ENCODE measurements at places on chromosomes 13 and 19. TPM values are rescaled to one million over a fixed set of nuclear protein-coding genes. Genes with fewer than 3 reads are reported as not detected.
A peak's percentile ranks its signal among the peaks of the same experiment; 100 is the strongest.

- no peak for DNase-seq
Measured at GRCh38 chr19:8132858-8133458, 16.4 kb downstream of the FBN3 start.

GRCh38 chr13:114148521-114148855, 16.1 kb upstream of the RASA3 start:
- DNase-seq = no peak

The SPRYD7 gene
- 8.0 TPM for total RNA-seq

DNA sequence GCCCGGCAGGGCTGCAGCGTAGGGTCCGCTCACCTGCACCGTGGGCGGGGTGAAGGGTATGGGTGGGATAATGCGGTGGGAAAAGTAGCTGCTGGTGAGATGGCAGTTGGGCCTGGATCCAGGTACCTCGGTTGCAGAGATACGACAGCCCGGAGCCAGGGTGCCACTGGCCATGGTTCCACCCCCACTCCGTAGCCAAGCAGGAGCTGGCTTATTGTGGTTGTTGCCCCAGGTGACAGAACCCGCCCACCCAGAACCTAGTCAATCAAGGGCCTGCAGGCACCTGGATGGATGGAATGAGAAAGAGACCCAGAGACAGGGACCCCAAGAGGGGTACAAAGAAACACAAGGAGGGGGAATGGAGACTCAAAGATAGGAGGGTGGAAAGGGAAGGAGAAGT, 3.5 kb upstream of the LHB start:
- DNase-seq = no peak

- DNase-seq = no peak
Measured at GRCh38 chr19:11382898-11383705, 1.0 kb downstream of the EPOR start.

The MBNL2 gene
- total RNA-seq = 36.5 TPM

The UBE2L5 gene
- total RNA-seq = not detected

DNA sequence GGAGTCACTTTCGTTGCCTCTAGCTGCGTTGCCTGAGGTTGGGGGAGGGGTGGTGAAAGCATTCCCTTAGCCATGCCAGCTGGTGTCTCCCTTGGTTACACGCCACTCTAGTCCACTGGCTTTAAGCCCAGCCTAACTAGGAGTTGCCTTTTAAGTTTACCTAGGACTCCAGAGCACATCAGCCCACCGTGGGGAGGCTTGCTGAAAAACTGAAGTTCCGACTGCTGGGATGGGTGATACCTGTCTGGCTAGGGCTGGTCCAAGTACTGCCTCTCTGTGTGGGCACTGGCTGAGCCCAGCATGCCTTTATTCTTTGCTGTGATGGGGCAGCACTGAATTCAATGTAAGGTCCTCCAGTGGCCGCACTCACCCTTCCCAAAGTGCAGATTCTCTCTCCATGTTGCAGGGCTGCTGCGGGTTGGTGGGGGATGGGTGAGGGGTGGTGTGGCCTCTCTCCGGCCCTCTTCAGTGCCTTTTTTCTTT, 11.8 kb upstream of the CEACAM1 start:
- DNase-seq = no peak

The VN1R4 gene
- total RNA-seq = not detected

DNA sequence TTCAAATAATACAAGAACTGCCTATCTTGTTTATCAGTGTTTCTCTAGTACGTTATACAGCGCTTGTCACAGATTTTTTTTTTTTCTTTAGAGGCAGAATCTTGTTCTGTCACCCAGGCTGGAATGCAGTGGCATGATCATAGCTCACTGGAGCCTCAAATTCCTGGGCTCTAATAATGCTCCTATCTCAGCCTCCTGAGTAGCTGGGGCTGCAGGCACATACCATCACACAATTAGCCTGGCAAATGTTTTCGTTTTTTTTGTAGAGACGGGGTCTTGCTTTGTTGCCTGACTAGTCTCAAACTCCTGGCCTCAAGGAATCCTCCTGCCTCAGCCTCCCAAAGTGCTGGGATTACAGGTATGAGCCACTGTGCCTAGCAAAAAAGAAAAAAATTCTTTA, 66.0 kb upstream of the FREM2 start:
- no peak for DNase-seq

GRCh38 chr13:35797991-35798390, 321.5 kb upstream of the MAB21L1 start:
- no peak for DNase-seq

DNA sequence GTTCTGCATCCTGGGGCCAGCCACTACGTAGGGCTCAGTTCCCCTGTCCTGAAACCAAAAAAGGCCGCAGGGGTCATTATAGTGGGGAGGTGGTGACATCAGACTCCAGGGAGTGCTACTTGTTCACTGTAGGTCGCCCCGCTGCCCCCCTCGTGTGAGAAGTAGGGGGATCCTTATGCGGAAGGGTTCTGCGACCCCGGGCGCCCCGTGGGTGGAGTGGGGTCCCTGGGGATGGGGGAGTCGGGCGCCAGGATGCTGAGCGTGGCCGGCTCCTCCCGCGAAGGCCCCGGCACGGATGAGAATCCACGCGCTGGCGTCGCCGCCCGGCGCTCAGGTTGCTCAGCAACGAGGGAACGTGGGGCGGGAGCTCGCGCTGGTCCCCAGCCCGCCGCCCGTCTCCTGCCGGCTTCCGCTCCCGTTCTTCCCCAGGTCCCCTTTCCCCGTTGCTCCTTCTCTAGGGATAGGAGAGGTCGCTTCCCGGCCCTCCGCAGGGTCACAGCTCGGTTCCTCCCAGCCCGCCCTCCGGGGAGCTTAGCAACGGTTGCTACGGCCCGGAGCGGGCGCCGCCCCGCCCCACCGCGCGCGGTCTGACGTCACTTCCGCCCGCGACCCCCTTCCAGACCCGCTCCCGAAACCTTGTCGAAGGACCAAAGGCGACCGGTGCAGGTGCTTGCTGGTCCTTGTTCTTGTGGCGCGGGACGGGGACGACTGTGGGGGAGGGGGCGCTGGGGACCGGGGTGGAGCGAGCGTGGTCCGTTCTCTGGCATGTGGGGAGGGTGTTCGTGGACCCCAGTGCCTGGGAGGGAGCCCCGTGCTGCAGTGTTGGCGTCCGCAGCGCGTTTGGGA, at the start of gene NAT14:
Gene NAT14, plus strand, starts transcription at position 596 of the 846 bp plus-strand sequence. CDS start 521 bp downstream, outside the sequence.
- DNase-seq = no peak

DNA sequence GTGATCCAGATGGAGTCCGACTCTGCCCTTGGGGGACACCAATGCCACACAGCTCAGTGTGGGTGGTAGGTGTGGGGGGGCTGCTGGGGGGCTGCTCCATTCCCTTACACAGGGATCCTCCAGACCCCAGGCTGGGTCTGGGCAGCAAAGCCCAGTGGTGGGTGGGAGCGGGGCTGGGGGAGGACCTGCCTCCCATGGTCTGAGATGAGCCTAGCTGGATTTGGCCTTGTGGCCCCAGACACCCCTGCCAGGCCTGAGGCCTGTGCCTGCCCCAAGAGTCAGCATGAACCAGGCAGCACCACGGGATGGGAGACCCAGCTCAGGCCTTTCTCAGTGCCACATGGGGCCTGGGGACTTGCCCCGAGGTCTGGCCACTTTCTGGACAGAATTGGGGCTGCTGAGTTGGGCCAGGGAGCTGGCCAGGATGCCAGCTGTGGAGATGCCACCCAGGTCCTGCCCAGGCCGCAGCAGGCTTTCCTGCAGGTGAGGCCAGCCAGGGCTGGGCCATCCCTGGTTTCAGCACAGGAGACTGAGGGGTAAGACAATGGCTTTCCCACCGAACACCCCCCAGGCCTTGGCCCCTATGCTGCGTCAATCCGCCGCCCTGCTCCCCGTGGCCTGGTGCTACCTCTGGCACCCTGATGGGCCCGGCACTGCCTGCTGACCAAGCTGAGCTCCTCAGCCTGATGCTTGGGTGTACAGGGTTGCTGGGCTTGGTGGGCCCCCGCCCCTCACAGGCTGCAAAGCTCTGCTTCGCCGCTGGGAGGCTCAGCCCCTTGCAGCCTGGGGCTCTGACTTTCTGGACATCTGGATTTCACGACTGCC, 24.2 kb downstream of the CEBPG start:
- no peak for DNase-seq

- DNase-seq = no peak
Measured at GRCh38 chr13:22061806-22062391, 391.0 kb downstream of the FGF9 start.

- DNase-seq = peak; percentile 47
Measured at GRCh38 chr13:45219123-45219891, 18.5 kb upstream of the KCTD4 start.

- DNase-seq = no peak
Measured at GRCh38 chr13:46385946-46386345, 1.1 kb downstream of the RUBCNL start.

- DNase-seq = peak; percentile 74
Measured at GRCh38 chr13:81377921-81378320, 1037.0 kb upstream of the SPRY2 start.

The DIRAS1 gene
- not detected for total RNA-seq

DNA sequence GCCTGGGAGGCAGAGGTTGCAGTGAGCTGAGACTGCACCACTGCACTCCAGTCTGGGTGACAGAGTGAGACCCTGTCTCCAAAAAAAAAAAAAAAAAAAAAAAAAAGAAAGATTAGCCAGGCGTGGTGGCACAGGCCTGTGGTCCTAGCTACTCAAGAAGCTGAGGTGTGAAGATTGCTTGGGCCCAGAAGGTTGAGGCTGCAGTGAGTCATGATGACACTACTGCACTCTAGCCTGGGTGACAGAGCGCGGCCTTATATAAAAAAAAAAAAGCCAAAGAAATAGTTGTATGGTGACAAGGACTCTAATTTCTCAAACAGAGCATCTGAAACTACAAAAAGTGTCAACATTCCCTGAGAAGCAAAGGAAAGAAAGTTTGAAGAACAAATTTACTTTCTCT, 3.4 kb downstream of the PBX4 start:
- peak; percentile 34 for DNase-seq

The POU2F2 gene
- total RNA-seq = not detected

- DNase-seq = no peak
Measured at GRCh38 chr13:33480561-33480960, 195.0 kb upstream of the STARD13 start.

DNA sequence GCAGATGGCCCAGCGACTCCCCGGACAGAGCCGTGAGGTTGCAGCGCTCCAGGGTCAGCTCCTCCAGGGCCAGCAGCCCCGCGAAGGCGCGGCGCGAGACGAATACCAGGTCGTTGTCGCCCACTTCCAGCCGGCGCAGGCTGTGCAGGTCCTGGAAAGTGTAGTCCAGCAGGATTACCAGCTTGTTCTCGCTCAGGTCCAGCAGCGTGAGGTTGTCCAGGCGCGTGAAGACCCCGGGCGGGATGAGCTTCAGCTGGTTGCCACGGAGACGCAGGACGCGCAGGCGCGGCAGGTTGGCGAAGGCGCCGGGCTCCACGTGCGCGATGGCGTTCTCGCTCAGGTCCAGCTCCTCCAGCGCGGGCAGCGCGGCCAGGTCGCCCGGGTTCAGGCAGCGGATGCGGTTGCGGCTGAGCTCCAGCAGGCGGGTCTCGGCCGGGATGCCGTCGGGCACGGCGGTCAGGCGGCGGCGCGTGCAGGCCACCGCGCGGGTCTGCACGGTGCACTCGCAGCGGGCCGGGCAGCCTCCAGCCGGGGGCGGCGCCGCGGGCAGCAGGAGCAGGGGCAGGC, 9.3 kb upstream of the PEAK3 start:
- DNase-seq = no peak

DNA sequence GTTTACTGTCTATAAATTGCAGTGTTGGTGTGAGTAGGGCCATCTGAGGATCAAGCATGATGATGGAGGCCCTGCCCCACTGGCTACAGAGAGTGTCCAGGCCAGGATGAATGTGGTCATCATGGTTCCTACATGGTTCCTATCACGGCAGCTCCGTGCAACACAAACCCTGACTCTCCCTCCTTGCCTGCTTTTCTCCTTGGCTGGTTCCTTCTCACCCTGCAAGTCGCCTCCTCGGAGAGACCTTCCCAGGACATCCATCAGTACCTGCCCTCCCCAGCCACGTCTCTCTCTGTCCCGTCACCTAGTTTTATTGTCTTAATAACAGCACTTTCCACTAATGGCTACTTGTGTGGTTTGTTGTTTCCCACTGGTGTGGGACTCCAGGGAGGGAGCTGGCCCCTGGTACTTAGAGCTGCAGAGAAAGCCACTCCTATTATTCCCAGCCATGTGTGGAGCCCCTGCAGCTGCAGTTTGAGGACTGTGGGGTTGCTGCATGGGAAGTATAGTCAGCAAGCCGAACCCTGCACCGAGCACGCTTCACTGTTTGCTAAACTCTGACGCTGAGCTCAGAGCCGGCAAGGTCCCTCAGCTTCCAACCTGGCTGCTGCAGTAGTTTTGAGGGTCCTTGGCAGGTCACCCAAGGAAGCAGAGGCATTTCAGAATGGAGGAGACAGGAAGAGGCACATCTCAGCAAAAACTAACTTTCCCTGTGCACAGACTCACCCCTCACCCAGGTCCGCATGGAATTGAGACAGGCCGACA, 146.4 kb upstream of the VSTM2B start:
- DNase-seq = no peak

The SIGLECL1 gene
- not detected for total RNA-seq

DNA sequence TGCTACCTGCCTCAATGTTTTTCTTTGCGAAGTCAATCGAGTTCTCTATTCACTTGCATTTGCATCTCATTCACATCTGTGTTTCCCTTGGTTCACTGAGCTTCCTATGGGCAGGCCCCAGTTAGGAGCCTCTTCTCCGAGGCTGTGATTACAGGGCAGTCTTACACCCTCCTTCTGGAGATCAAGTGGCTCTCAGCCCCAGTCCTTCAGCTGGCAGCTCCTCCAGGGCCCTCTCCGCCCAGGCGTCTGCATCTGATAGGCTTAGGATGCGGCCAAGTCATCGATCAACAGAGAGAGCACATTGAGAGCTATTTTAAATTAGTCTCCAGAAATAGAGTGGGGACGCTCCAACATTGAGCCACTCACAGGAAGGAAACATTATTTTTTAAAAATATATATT, 44.2 kb downstream of the MBNL2 start:
- no peak for DNase-seq

The NACC1 gene
- total RNA-seq = 36.5 TPM

The KLK3 gene
- total RNA-seq = not detected

DNA sequence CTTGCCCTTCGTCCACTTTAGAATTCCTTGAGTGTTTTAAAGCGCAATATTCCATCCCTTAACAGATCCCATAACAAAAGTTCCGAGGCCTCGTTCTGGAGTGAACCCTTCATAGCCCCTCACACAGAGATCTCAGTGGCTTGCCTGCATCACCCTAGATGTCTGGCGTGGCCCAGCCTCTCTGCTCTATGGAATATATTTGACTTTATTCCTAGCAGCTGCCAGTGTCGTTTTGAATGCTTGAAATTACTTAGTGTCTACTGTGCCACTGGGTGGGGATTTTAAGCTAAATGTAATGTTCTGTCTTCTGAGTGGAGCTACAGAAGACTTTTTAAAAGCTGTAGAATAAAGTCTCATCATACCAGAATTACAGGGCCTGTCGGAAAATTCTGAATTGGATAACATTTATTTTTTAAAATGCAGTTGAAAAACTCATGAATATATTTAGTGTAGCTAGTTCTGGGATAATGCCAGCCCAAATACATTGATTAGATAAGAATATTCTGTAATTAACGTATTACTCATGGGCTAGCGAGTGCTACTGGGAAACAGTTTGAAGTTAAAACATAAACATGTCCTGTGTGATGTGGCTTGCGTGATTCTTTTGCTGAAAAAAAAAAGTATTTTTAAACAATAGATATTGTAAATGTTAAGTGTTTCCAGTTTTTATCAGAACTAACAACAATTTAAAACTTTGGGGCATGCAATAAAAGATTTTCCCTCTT, 111.8 kb downstream of the ESD start:
- DNase-seq = no peak

The ZNF20 gene
- total RNA-seq = 8.2 TPM

- no peak for DNase-seq
Measured at GRCh38 chr13:93984876-93985275, 494.6 kb downstream of the DCT start.
